ENCODE measurements at places on chromosomes 1 and 21. TPM values are rescaled to one million over a fixed set of nuclear protein-coding genes. Genes with fewer than 3 reads are reported as not detected.

DNA sequence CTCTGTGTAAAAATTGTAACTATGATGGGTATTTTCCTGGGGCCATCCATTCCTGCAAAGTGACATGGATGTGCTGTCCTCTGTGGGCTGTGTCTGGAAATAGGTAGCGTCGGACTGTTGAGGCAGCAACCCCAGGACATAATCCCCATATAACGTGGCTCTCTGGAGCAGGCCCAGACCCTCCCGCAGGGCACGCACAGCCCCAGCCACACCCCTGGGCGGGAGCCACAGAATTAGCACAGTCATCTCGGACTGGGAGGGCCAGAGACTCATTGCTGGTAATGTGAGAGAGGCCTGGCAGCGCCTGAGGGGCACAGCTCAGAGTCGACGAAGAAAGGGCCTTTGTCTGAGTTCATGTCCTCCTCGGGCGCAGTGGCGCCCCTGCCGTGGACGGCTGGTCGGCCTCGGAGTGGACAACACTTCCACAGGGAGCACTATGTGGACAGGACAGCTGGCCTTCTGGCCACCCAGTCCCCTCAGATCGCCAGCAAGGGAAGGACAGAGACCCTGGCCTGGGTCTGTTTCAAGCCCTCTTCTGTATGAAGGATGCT lies 20.1 kb downstream of the SIM2 start:
- DNase-seq, result no peak

The HES3 gene
- not detected for total RNA-seq

- no peak for DNase-seq
Observed at GRCh38 chr1:200411406-200412257, 1.8 kb upstream of the ZNF281 start.

DNA sequence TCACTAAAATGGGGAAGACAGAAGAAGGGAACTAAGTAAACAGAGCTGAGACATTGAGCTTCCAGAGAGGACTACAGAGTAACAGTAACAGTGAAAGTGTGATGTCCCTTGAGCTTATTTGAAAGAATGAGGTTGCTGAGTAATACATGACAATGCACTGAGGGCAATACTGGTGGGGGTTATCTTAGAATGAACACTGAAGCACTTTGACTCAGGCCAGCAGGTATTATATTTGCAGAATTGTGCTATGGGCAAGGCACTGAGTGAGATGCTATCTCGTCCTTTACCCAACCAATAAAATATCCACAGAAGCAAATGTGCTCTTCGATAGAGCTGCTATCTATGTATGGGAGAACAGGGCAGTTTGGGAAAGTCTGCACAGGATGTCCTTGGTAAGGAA lies 133.2 kb downstream of the DISP1 start:
- DNase-seq, result no peak

- no peak for DNase-seq
Observed at GRCh38 chr1:54105736-54106269, 47.0 kb downstream of the CDCP2 start.

- no peak for DNase-seq
Observed at GRCh38 chr1:15899266-15899665, 51.8 kb downstream of the SPEN start.

- no peak for DNase-seq
Observed at GRCh38 chr1:119516680-119517079, 9.7 kb downstream of the HSD3B1 start.

DNA sequence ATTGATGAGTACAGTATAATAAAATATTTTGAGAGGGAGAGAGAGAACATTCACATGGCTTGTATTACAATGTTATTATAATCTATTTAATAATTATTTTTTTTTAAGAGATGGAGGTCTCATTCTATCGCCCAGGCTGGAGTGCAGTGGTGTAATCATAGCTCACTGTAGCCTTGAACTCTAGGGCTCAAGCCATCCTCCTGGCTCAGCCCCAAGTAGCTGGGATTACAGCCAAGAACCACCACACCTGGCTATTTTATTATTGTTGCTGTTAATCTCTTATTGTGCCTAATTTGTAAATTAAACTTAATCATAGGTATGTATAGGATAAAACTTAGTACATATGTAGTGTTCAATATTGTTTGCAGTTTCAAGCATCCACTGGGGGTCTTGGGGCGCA lies 57.8 kb downstream of the HS2ST1 start:
- DNase-seq, result no peak

All from kidney epithelial cell (primary cell).